ENCODE measurements at places on chromosomes 2 and 18.

- no peak for DNase-seq
Measured at GRCh38 chr2:142038826-142039225, 92.0 kb downstream of the LRP1B start.

GRCh38 chr2:150282771-150283371, 204.6 kb downstream of the RND3 start:
- no peak for DNase-seq

DNA sequence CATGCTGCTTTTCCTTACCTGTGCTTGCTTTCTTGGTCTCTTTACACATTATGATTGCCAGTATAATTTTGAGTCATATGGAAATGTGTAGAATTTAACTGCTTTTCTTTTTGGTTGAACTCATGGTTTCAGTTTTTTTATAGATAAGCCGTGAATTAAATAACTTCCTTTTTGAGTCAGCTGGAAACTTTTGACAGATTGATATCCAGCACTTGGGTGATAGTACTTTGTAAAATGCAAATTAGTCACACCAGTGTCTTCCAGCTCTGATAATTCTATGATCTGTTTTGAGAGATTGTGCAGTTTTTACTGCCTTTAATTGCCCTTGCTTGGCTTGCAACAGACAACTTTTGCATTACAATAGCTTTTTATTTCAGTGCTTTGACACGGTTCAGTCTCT, 86.4 kb downstream of the NCOA1 start:
- no peak for DNase-seq

DNA sequence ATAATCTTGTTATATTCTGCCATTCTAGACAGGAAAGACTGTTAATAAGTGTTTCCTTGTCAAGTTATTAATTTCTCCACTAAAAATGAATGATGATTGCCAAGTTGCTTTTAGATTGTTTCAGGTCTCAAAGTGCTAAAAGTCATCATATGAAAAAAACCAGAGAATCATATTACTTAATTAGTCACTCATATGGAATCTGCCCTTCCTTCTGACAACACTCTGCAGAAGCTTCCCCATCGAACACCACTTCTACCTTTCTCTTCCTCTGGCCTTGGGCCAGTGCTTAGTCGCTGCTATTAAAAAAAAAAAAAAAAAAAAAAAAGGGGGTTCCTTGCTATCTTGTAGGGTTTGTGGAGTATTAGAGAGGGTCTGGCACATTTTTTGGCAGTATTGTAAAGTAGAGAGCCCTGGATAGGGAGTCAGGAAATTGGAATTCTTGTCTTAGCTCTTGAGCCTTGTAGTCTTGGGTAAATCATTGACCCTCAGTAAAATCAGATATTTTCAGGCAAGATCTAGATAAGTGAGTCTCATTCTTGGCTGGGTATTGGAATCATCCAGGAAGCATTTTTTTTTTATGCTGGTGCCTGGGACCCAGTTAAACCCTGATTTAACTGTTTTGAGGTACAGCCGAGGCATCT, 141.7 kb upstream of the CCDC68 start:
- no peak for DNase-seq

GRCh38 chr2:239715606-239716005, 309.5 kb downstream of the NDUFA10 start:
- DNase-seq = no peak

DNA sequence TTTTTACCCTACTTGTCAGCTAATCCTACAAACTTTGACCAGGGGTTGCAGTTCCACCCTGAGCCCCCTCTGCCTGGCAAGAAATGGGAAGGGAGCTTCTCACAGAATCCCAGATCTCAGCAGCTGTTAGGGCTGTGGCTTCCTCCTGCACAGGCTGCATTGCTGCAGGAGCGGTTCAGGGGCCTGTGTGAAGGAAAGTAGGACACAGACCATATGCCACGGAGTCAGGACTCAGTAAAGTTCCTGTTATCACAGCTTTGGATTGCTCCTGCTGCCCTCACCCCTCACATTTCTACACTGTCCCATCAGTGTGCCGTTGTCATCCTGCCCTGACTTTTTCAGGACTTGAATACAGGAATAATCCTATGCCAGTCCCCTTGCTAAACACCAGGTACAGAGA, 62.8 kb upstream of the SP3 start:
- DNase-seq = no peak

GRCh38 chr2:239265681-239266433, 135.0 kb downstream of the HDAC4 start:
- no peak for DNase-seq

DNA sequence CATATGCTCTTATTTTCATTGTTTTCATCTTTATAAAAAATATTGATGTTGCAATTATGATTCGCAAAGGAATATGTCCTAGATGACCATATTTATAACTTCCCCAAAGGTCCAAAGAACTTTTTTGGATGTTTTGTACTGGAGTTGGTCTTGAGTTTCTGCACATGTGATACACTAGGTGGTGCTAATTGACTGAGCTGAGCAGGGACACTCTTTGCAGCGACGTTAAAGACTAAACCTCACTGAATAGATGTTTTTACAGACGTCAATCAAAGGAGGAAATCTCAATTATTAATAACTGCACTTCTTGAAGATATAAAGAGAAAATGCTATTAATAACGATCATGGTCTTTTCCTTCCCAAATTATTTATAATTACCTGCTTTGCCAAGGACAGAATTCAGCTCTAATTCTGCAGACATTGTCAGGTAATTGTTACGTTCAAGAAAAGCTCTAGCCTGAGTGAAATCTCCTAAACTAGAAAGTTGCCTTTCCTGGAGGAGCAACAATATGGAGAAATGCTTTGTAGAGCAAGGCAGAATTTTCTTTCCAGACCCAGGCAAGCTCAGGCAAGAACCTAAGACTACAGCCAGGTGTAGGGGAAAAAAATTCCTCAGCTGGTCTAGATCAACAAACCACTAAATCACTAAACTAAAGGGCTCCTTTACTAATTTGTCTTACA, 119.3 kb upstream of the RBBP8 start:
- no peak for DNase-seq

GRCh38 chr2:98483257-98483861, 38.7 kb downstream of the INPP4A start:
- DNase-seq = no peak

GRCh38 chr2:96344011-96344410, 8.4 kb downstream of the NCAPH start:
- no peak for DNase-seq

DNA sequence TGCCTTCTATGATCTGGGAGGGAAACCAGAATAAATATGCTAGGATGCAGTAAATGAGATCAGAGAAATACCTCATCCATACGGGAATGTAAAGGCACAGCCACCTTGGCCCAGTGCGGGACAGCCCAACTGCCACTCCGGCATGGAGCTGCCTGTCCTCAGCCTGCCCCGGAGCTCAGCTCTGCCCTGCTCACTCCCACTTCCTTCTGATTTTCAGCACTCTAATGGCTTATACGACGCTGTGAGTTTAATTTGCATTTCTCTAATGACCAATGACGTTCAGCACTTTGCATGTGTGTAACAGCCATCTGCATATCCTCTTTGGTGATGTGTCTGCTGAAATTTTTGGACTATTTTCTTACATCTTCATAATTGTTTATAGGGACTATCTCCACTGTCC, 172.5 kb upstream of the RAB6C start:
- DNase-seq = no peak

- no peak for DNase-seq
Measured at GRCh38 chr18:6120820-6121279, 225.5 kb upstream of the TMEM200C start.

Measured in activated T-helper 1 cell treated with anti-CD3 and anti-CD28 coated beads, Interleukin-2, amount 50 U/mL, for 16 hours (primary cell).